Heart left ventricle (tissue), 16 donors: ENCODE measurements at places on chromosomes 1 and 21.

DNA sequence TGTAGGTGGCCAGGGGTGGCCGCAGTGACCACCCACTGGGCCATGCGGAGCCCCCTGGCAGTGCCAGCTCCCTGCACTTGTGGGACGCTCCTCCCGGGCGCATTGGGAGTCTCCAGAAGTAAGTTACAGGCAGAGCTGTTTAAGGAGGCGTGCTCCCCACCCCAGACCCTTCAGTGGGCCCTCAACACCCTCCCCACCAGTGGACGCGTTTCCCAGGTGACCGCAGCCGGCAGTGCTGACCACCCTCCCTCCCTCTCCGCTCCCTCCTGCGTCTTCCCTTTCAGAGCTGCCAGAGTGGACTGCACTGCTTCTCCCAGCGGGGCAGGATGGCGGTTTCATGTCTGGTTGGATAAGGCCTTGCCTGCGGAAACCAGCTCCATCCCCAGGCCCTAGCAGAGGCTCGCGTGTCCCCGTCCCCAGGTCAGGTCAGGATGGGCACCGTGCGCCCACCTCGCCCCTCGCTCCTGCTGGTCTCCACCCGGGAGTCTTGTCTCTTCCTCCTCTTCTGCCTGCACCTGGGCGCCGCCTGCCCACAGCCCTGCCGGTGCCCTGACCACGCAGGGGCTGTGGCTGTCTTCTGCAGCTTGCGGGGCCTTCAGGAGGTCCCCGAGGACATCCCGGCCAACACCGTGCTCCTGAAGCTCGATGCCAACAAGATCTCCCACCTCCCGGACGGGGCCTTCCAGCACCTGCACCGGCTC lies 1.1 kb downstream of the LRRC3 start:
- no peak for DNase-seq

- no peak for DNase-seq
Observed at GRCh38 chr1:240572328-240572727, 39.6 kb downstream of the GREM2 start.

- DNase-seq, result no peak
Observed at GRCh38 chr1:155729031-155729898, 40.4 kb downstream of the DAP3 start.

DNA sequence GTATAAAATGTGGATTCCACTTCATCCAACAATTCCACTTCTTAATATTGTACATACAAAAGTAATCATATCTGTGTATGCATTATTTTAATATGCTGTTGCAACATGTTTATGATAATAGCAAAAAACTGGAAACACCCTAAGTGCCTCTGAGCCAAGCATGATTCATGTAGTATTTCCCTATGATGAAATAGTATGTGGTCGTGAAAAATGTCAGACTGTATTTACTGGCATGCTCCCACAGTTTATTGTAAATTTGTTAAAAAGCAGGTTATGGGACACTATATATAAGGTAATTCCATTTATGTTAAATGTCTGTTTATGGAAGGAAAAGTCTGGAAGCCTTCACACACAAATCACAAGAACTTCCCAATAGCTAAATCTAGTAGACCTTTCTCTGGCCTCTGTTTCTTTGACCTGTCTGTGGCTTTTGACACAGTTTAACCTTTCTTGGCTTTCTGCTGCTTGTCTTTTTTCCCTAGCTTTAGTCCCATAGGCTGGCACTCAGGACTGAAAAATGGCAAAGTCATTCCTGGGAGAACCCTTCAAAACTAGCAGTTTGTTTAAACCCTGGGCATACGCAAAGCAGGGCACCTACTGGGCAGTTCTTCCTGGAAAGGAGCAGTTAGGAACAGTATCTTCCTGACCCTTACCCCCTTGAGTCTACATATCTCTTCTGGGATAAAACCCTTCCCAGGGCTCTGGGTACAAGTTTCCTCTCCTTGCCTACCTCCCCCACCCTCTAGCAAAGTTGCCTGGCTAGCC lies 65.4 kb upstream of the ARTN start:
- no peak for DNase-seq

DNA sequence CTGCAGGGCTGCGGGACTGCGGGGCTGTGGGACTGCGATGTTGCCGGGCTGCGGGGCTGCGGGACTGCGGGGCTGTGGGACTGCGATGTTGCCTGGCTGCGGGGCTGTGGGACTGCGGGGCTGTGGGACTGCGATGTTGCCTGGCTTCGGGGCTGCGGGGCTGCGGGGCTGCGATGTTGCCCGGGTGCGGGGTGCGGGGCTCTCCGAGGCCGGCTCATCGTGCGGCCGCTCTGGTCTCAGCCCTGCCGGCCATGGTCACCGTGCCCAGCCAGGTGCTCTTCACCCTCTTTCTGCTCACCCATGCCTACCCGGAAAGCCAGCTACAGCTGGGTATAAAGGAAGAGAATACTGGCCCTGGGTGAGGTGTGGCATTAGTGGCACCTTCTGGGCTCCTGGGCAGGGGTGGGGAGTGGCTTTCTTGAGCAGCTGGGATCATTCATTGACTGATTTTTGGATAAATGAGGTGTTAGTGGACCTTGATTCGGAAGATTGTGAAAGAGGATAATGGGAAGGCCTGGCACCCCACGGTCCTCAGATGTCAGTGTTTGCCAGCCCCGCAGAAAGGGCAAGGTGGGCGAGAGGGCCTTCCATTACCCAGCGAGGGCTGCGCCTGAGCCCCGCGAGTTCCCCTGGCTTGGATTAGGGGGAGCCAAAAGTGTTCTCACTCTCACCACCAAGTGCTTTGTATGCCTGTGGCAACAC lies 36.3 kb downstream of the COQ8A start:
- DNase-seq, result no peak

- peak; percentile 48 for DNase-seq
Observed at GRCh38 chr21:43717166-43717853, 1.6 kb upstream of the PDXK start.

DNA sequence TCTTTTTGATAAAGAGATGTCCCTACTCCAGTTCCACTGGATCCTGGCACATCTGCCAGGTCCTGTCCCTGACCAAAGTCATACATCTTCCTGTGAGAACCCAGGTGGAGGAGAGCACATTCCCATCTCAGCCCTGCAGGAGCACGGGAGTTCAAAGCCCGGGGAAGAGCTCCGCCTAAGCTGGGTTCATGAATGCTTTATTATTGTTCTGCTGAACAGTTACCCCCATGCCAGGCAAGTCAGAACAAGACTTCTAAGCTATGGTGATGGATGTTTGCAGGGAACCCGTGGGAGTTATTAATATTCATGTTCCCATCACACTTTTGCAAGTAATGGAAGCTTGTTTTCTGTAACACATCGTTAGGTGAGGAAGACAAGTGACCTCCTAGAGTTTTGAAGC lies 62.9 kb downstream of the SEC16B start:
- DNase-seq, result no peak

- DNase-seq, result no peak
Observed at GRCh38 chr1:230167419-230167852, 100.4 kb downstream of the GALNT2 start.

DNA sequence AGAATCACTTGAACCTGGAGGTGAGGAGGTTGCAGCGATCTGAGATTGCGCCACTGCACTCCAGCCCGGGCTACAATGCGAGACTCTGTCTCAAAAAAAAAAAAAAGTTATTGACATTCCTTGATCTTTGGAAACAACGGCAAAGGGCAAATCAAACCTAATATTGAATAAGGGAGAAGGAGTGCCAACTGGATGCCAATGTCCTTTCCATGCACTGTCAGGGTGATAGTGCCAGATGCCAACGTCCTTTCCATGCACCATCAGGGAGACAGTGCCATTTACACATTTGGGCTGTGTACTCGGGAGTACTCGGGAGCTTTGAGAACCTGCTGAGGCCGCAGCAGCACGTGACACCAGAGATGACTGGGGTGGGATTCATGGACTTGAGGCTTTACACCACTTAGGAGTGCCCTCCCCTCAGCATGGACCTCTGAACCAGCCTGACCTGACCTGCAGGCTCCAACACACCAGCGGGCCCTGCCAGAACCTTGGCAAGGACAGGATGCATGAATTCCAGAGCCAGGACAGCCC lies 34.5 kb upstream of the SOD1 start:
- DNase-seq, result no peak

GRCh38 chr1:1137256-1138045 lies 21.6 kb upstream of the C1orf159 start:
- no peak for DNase-seq

DNA sequence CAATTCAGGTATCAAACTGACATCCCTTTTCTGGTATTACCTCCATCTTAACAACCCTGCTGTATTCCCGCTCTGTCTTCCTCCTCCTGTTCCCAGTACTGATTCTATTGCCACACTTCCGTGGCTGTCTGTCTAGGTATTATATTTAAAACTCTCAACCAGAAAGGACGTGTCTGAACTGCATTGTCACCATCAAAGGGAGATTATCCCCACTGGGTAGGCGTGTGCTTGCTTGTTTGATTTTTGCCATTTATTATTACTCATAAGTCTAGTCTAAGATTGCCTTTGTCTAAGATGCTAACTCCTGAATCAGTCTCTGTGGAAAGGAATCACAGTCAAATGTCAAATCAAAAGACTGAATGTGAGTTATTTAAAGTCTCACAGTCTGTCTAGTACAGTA lies 650.1 kb downstream of the KCNT2 start:
- DNase-seq, result no peak

DNA sequence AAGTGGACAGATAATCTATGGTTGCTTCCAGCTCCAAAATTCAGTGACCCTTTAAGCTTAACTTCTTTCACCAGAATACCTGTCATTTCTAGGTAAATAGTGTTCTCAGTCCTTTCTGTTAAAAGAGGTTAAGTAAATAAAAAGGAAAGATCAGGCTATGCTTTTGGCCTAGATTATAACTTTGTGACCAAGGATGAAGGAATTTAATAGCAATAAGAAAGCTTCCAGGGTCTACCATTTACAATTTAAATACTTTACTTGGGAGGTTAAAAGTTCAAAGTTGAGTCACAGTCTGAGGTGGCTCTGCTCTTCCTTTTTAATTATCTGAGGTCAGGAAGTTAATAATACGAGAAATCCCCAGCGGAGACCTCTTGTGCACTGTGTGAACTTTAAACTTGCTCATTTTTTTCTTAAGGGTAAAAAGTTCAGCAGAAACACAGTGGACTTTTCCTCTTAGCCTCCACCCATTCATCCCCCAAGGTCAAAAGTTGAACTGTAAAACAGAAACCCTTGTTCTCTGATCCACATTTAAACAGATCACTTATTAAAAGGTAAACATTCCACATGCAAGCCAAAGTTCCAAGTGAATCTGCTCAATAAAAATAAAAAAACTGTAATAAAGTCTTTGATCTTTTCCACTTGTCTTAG lies 187.1 kb downstream of the NRIP1 start:
- DNase-seq, result no peak

DNA sequence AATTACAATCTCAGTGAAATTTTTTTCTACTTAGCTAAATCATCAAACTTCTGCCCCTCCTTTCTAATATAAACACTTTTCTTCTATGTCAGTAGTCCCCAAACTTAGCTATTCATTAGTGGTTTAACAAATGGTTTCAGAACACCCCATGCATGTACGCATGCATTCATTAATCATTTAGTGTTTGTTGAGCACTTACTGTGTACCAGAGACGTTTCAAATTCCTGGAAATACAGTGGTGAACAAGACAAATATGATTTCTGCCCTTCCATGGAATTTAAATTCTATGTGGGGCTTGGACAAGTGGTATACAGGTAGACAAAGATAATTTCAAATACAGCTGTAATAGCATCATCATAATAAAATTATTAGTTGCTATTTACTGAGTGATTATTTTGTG lies 1.5 kb downstream of the ZBTB40 start:
- DNase-seq, result no peak
